ENCODE measurements at places on chromosomes 3 and 15.

DNA sequence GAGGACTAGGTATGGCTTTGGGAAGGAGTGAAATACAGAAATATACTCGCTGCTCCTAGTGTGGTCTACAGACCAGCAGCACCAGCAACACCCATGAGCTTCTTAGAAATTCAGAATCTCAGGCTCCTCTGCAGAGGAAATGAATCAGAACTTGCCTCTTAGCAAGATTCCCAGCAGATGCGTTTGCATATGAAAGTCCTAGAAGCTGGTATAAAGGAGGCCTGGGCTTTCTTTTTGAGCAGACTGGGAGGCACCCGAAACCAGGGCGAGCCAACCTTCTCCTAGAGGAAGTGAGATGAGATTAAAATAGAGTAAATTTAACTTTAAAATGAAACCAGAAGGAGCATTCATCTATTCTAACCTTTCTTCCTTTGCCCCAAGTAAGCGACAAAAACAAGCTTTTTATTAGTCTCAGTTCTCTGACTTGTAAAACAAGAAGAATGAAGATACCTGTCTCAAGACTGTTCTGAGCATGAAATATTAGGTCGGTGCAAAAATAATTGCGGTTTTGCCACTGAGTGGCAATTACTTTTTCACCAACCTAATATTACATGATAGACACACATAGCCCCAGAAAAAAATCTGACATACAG lies 140.0 kb downstream of the PDZRN3 start:
- DNase-seq: no peak

DNA sequence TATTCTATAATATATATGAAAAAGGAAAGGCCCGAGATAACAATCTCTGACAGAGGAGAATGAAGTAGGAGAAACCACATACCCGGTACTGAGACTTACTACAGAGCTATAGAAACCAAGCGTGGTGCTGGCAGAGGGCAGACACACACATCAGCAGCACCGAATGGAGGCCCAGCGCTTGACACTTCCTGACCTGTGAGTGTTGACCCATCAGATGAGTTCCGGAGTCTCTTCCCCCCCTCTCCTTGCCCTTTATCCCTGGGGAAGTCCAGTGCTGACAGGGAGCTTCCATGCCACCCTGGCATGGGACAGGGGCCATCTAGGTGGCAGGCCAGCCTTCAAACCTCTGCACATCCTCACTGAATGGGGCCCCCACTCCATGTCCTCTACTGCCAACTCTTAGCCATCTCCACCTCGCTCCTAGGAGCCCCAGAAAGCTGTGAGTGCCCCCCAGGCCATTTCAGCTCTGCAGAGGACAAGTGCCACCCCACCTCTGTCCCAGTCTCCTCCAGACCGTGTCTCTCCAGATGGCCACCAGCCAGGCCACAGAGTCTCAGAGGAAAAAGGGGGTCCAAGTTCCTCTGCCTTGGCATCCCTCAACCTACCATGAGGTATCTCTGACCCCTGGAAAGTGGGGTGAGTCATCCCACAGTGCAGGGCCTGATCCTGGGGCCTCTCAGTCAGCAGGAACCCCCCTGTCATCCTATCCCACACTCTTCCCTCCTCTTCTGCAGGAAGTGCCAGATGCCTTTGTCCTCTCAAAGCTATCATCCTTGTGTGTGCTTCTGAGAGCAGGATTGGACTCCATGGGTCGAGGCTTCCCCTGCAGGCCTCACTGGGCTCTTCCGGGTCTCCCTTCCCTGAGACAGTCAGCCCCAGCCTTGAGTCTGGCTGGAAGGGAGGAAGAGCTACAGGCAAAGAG lies 116.5 kb upstream of the ALDH1A3 start:
- no peak for DNase-seq

GRCh38 chr15:98714922-98715321 lies 66.6 kb downstream of the IGF1R start:
- no peak for DNase-seq

GRCh38 chr3:51684971-51685751 lies 14.1 kb downstream of the TEX264 start:
- no peak for DNase-seq

DNA sequence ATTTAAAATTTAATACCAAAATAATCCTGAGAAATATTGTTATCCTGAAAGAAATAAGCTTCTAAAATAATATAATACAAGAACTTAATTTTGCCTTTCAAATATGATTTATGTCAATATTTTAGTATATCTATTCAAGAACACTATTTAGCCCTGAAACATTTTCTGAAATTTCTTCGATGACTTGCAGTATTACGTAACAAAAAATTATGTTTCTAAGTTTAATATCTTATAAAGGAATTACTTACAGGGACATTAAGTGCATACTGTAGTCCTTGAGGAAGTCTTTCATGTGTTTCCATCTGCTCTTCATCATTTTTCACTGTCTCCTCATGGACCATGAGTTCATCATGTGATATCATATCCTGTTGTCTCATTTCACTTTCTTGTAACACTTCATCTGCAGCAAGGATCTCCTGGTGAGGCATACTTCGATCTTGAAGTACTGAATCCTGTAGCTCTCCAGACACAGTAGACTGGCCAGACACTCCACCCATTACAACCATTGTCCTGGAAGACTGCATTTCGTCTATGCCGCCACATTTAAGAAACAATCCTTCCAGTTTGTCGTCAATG lies 62.0 kb downstream of the ZNF148 start:
- no peak for DNase-seq

- no peak for DNase-seq
These were observed at the start of gene CNTN3 for GRCh38 chr3:74614107-74614967. CNTN3 (minus strand) TSS chr3:74614659; CDS start chr3:74521112, 93,547 bp downstream.

DNA sequence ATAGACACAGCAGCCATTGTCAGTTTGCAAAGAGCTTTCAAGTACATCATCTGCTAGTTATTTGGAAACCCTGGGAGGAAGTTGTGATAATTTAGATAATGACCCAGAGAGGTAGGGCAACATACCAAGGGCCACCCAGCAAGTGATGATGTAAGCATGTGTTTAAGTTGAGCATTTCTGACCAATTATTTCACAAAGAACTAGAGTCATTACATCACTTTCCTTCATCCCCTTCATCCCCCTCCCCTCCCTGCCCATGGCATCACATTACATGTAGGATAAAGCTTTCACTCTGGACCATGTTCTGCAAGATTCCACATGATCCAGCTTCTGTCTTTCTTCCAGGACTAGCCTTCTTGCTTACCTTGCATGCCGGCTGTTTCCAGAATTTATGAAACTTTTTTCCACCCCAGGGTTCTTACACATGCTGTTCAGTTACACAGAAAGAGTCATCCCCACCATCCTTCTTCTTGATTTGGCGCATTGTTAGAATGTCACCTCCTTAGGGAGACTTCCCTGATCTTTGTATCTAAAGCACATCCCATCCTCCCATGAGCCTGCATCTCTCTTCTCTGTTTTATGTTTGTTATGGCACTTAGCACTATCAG lies 71.3 kb downstream of the PTPRG start:
- no peak for DNase-seq

- no peak for DNase-seq
These were observed 172.0 kb upstream of the CD96 start for GRCh38 chr3:111369958-111370357.

DNA sequence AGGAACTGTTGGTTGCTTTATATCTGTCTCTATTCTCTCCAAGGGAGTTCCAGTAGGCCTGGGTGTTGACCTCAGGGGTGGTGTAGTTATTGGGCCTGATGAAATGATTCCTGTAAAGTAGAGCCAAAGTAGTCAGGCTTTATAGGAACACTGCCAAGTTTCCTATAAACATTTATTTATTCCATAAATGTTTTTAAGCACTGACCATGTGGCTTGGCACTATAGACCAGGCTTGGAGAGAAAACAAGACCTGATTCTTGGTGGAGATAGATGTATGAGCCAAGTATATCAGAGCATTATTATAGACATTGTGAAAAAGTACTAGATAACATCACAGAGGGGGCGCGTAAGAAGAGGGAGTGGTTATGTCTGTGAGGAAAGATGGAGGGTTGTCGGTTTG lies 65.9 kb downstream of the TFG start:
- no peak for DNase-seq

- no peak for DNase-seq
These were observed 54.2 kb upstream of the TMCO5A start for GRCh38 chr15:37880009-37880834.

DNA sequence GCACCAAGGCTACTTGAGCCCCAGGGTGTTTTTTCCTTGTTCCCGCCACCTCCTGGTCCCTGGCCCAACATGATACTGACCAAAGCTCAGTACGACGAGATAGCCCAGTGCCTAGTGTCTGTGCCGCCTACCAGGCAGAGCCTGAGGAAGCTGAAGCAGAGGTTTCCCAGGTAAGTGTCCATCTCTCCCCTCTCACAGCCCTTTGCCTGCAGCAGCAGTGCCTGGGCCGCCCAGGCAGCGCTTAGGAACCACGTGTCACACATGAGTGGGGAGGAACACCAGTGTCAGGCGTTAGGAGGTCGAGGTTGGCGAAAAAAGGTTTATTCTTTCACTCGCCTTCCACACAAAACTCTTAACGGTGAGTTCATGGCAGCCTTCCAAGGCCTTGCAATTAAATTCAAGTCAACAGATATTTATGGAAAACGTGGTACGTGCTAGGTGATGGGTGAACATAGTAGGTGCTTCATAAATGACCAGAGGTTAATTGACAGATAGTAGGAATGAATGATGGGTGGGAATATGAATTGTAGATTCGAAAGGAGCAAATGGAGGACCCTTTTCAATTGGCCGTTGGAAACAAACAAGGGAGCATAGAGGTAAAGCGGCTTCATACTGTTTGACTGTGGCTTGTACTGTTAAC lies 486 bp downstream of the CDIN1 start:
- DNase-seq: no peak

- no peak for DNase-seq
These were observed 4.2 kb upstream of the TATDN2 start for GRCh38 chr3:10244009-10244408.

DNA sequence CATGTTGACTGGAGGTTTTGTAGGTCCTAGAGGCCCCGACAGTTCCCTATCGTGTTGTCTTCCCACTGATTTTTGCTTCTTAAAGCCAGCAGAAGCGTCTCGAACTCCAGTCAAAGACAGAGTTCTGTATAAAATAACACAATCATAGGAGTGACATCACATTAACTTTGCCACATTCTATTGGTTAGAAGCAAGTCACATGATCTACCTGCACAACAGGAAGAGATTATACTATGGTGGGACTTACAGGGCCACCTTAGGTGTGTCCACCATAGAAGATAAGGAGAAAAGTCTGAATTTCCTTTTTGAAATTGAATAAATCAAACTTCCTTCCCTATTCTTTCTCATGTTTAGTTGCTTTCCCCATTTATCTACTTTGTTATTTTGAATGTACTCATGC lies 365.5 kb downstream of the GRM7 start:
- no peak for DNase-seq

DNA sequence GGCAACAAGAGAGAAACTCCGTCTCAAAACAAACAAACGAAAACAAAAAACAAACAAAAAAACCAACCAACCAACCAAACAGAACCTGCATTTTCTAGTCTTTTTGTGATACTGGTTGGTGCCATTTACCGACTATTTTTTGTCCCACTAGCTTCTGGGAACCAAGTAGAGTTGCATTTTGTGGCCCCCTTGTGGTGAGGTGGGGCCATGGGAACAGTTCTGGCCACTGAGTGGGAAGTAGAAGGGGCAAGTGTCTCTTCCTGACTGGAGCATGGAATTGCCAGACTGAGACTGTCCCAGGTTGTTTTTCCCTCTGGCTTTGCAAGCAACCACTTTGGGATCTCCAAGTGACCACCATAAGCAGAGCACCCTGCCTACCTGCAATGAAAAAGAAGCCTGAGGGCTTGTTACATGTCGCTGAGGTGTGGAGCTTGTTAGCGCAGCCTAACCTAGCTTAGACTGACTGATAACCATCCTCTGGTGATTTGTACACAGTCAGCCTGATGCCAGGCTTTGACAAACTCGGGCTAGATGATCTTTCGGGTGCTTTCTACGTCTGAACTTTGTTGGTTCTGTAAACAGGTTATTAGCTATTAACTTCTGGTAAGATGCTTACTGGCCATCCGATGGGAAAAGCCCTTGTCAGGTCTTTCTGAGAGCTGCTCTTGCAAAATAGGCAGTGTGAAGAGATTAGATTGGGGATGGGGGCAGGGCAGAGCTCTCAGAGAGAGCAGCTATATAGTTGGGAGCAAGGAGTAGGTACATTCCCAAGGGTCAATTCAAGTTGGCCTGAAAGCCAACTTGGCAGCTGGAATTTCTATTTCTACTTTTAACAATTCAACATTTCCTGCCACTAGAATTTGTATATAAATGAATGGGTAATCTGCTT lies 172.2 kb downstream of the SSR3 start:
- no peak for DNase-seq

DNA sequence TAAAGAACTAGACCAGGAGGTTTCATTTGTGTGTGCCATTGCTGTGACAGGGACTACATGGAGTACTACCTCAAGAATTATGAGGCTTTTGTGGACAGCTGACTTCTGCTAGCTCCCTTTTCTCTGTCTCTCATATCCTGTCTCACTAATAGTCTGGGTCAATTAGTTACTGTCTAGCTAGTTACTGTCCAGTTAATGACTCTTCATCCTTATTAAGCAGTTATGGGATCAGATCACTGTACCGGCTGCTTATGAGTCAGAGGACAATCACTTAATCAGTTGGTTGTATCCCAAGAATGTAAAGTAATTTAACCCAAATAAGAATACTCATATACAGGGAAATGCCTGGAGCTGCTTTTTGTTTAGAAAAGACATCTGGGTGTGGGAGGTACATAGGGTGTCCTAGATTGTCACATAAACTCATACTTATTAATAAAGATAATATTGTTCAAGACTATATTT lies 158.0 kb downstream of the CDIN1 start:
- no peak for DNase-seq

DNA sequence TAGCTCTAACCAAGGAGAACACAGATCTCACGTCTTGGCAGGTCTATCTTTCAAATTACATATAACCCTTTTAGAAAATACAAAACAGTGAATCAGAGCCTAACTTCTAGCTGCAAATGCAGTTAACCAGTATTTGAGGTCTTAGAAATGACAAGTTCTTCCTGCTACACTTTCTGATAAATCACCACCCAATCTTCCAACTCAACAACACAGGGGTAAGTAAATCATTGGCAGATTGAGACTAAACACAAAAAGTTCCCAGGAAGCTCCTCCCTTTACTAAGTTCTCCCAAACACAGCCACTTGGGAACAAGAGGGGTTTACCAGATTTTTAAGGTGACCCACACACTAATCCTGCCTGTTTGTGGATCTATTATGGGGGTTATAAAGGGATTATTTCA lies at the start of gene A4GNT:
A4GNT (minus strand) TSS at position 152 of the 400 bp plus-strand sequence. CDS start 1,134 bp downstream, outside the sequence.
- DNase-seq: no peak

Measured in stimulated activated CD4-positive, alpha-beta T cell treated with anti-CD3 and anti-CD28 coated beads, TNF-alpha, amount 100 ng/mL, for 1 hour (primary cell).